ENCODE measurements at places on chromosomes 1 and 21.

DNA sequence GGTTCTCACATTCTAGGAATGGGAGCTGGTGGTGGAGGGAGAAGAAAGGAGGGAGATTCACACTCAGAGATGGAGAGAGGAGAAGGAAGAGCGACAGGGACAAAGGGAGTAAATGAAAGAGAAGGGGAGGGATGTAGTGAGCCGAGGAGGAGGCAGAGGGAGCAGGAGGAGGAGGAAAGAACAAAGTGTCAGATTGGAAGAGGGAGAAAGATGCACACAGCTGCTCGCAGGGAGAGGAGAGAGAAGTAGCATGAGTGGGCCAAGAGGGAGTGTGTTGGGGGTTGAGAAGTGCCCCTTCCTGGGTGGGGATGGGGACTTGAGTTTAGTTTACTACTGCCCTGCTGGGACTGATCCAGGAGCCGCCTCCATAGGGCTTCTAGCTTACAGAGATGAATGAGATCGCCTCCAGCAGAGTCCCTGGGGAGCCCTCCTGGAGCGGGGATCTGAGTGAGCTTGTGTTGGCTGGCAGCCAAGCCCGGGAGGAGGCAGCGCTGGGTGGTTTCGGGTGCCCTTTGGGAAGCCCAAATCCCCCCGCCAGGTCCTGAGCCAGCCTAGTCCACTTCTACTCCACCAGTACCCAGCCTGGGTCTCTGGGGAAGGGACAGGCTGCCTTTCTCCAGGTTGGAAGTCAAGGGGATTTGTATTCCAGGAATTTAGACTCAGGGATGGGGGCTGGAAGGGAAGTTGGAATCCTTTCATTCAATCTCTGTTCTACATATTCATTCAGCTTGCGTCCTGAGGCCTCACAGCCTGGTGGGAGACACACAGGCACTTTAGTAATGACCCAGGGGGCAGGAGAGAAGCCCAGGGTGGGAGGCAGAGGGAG, 20.9 kb downstream of the PTPRU start:
- no peak for DNase-seq

- DNase-seq: no peak
These were observed 17.5 kb downstream of the UBASH3A start for GRCh38 chr21:42421018-42421793.

DNA sequence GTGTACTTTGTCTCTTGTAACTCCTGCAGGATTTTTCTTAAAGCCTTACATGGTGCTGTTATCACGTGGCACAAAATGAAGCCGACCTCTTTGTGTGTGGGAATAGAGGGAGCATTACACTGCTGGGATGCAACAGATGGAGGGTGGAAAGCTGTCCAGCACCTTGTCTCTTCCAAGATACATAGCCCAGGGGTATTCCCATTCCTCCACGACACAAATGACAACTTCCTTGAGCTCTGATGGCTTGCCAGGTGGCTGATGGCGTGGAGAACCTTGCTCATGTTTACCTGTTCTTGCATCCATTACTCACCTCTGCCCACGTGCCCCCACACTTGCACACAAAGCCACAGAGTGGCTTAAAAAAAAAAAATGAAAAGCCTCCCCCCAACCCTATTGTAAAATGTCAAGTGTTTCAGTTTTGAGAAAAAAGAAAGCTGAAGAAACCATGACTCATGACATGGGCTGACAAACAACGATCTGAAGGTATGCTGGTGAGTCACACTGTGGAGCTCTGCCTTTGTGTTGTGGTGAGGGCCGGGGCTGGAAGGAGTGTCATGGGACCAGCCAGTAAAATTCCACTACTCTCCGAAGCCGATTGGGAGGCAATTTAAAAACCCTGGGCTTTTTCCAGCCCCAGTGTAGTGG, 32.0 kb upstream of the ATP5PO start:
- DNase-seq: peak; percentile 66

DNA sequence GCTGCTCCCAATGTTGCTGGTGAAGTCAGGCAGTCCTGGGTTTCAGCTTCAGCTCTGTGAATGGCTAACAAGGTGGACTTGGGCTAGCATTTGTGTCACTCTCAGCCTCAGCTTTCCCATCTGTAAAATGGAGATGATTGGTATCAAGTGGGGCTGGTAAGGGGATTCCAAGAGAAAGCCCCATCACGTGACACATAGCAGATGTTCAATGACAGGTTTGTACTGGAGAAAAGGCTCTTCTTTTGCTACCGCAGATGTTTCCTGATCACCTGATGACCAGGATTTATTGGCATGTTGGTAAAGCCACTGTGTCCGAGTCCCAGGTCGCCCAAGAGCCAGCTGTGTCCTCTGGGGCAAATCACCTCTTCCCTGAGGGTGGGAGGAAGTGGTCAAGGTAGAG, 335.0 kb downstream of the MATN1 start:
- no peak for DNase-seq

DNA sequence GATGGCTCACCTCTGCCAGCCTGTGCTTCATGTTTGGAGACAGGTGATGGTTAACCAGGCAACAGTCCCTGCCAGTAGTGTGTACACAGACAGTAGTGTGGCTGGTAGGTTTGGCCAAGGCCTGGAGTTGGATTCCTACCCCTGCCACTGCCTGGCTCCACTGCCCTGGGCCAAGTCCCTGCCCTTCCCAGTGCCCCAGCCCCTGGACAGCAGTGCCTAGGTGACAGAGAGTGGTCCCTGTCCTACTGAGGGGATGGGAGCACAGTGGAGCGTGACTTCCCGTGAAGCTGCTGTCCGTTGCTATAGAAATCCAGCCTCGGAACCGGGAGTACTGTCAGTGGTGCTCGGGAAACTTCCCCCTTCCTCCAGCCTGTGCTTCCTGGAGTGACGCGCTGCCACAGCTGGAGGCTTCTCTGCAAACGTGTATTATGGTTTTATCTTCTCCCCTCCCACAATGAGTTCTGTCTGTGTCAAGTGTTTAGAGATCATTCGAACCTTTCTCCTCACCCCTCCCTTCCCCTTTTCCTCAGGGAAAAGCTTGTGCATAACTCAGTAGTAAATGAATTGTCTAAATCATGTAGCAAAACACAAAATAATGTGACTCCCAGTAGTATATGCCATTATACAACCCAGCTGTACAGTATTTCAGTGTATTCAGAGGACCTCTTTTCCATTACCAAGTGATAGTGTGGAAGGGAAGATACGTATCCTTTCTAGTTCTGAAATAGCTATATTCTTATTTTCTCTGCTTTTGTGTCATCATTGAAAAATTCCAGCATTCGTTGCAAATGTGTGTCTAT, 73.4 kb downstream of the GALNT2 start:
- peak; percentile 64 for DNase-seq

GRCh38 chr1:162564762-162565218, 3.3 kb downstream of the UAP1 start:
- DNase-seq: no peak

DNA sequence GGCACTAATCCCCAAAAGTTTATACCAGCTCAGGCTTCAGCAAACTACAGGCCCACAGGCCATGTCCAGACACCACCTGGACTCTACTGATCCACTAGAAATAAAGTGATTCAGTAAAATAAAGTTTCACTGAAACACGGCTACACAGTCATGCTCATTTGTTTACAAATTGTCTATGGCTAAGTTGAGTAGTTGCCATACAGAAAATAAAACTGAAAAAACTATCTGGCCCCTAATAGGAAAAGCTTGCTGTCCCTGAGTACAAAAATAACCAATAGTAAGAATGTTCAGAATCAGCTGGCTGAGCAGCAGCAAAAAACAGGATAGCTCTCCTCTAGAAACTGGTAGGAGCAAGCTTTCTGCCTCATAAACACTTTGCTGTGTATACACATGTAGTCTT, 221.5 kb downstream of the RERE start:
- no peak for DNase-seq

GRCh38 chr1:203506858-203507626, 13.1 kb downstream of the OPTC start:
- DNase-seq: peak; percentile 56

DNA sequence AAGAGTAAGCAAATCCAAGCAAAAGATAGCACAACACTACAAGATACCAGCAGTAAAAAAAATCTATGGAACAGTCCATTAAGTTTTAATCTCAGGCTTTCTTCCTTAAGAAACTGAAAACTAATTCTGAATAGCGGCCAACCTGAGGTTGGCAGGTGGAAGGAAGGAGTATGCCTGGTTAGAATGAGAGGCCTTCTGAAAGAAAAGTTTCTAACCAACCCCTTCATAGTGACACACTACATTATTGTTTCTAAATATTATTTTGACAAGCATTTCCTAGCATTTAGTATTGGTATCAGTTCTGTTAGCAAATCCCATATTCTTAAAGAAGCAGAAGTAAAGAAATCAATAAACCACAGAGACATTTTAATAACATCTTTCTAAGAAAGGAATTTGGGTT, 205.7 kb upstream of the PTBP2 start:
- no peak for DNase-seq

- DNase-seq: no peak
These were observed 16.8 kb downstream of the VPS13D start for GRCh38 chr1:12246584-12246983.

GRCh38 chr1:99590578-99591209, 55.2 kb upstream of the PALMD start:
- peak; percentile 53 for DNase-seq

DNA sequence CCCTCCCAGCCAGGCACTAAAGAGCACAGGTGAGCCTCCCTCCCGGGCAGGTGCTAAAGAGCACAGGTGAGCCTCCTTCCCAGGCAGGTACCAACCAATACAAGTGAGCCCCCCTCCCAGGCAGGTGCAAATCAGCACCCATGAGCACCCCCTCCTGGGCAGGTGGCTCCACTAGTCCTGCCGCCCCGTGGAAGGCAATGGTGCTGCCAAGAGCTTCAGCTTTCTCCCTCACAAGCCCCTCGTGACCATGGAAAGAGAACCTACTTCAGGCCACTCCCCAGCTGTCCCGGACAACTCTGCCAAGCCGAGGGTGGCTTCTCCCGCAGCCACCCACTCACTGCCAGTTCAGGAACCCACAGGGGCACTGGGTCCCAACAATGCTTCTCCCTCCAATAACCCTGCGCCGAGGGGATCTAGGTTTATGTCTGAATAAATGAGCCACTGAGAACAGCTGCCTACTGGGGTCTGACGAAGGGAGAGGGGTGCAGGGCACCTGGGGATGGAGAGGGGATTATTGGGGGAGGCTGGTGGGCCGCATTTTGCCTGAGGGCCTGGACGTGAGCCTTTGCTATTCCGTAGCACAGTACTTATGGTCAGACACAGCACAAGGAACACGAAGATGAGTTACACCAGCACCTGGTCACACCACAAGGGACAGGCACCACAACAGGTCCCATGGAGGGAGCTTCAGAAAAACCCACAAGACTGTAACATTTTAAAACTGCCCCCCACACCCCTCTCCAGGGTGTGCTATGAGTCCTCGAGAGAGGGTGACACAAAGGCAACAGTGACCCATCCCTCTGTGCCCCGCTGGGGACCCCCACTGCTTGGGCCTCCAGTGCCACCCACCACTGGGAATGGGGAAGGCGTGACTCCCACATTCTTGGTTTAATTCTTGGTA, 46.3 kb downstream of the PRDM15 start:
- DNase-seq: no peak

- no peak for DNase-seq
These were observed 34.6 kb downstream of the DNTTIP2 start for GRCh38 chr1:93844262-93845045.

GRCh38 chr21:34100337-34100736, 27.0 kb downstream of the MRPS6 start:
- no peak for DNase-seq

DNA sequence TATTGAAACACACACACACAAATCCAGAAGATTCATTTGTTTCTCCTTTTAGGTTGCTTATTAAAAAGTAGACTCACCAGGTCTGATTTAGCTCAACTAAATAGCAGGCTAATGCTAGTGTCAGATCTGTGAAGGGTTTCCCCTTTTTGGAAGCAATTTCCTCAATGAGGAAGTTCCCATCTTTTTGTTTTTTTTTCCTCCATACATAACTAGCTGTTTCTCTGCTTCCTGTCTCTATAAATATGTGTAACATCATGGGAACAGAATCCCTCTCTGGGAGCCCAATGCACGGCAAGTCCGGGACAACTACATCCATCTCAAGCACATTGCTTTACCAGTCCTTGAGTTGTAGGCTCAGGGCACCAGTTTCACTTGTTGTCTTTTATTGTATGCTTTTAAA, 1421.1 kb downstream of the PLA2G4A start:
- DNase-seq: no peak

GRCh38 chr1:85417876-85418275, 47.1 kb downstream of the DDAH1 start:
- DNase-seq: no peak

GRCh38 chr1:174606471-174606870, 158.7 kb downstream of the GPR52 start:
- no peak for DNase-seq

GRCh38 chr1:77956464-77956863, 22.4 kb downstream of the FUBP1 start:
- DNase-seq: no peak

- no peak for DNase-seq
These were observed 45.5 kb upstream of the IRF2BP2 start for GRCh38 chr1:234655328-234656069.

GRCh38 chr1:180939073-180939710, 26.5 kb downstream of the KIAA1614 start:
- DNase-seq: no peak

DNA sequence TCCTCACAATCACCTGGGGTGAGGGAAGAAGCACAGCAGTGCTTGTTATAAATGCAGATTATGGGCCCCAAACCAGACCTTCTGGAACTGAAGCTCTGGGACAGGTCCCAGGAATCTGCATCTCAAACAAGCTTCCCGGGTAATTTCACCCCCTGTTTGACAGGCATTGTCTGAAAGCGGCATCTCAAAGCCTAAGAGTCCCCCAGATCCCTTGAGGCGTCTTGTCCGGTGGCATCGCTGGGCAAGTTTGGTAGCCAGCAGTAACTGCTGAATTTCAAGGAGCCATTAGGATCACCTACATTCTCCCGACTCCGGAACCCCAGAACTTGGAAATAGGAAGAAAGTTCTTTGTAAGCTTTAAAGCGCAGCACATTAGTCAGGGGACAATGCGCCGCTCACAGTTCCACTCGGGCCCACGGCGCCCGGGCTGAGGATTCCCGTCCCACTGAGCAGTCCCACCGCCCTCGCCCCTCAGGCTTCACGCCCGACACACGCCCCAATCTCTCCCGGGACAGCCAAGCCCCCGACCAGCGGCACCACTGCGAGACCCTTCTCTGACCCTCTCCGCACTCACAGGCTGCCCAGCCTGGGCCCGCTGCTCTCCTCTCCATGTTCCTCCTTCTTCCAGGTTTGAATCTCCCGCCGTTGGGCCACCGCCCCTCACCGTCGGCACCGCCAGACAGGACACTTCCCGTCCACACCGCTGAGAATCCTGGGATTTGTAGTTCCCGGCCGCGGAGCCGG, at the start of gene IQGAP3:
IQGAP3 (minus strand) TSS at position 647 of the 744 bp plus-strand sequence; CDS start at position 611, 36 bp downstream.
- DNase-seq: peak; percentile 84

DNA sequence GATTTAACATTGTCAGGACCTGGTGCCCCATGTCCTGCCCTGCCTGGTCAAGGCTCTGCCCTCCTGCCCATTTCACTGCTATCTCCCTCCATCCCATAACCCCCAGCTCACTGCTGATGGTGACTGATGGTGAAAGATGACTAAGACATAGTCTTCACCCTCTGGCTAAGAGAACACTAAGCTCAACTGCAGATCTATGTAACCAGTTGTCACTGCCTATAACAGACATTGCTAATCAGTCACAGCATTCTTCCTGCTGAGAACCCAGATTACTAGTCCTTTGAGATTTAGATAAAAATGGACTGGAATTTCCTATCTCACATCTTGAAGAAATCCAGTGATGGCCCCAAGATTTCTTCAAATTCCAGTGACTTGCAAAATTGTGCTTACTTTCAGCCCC, 8.0 kb upstream of the ZNF362 start:
- DNase-seq: no peak

GRCh38 chr1:70717211-70717610, 306.1 kb downstream of the CTH start:
- no peak for DNase-seq
